ENCODE measurements at places on chromosomes 2 and 18.

- DNase-seq: no peak
These were observed 30.1 kb upstream of the TMEM87B start for GRCh38 chr2:112024896-112025491.

GRCh38 chr2:68280796-68281195, 28.5 kb upstream of the PPP3R1 start:
- DNase-seq: no peak

GRCh38 chr2:23705771-23706612, 220.9 kb downstream of the ATAD2B start:
- no peak for DNase-seq

GRCh38 chr18:58069721-58070292, 25.8 kb downstream of the NEDD4L start:
- no peak for DNase-seq

DNA sequence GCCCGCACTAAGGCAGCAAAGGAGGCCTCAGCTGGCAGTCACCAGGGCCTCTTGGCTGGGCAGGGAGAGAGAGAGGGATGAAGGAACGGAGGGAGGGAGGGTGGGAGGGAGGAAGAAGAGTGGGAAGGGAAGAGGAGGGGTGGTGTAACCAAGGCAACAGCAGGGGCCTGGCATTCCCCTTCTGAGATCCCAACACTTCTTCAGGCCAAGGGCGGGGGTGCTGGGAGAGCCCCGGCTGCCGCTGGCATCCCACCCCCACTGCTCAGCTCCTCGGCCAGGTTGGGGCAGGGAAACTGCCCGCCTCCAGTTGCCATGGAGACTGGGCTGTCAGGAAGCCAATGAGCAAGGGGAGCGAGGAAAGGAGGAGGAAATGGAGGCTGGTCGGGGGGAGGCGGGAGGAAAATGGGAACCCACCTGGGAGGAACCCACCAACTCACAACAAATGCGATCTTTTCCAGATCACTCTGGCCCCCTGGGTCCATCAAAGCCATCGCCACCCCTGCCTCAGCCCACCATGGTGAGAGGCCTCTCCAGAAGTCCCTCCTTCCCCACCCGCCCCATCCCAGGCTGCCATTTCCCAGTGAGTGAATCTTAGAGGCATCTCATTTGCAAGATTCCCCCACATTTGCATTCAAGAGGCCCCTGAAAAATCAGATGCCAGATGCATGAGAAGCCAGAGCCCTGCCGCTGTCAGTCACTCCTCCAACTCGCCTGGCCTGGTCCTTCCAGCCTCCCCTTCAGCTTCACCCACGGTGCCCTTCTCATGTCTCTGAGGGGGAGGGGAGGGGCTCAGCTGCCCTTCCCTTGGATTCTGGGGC, 12.4 kb downstream of the SH2D6 start:
- peak; percentile 85 for DNase-seq

- DNase-seq: no peak
These were observed 218.1 kb upstream of the CHAC2 start for GRCh38 chr2:53549497-53549896.

- DNase-seq: no peak
These were observed 3.6 kb downstream of the HOXD12 start for GRCh38 chr2:176103194-176103593.

GRCh38 chr2:68721482-68722101, 13.0 kb upstream of the ARHGAP25 start:
- no peak for DNase-seq

GRCh38 chr2:36572719-36573059, 25.3 kb downstream of the FEZ2 start:
- no peak for DNase-seq

DNA sequence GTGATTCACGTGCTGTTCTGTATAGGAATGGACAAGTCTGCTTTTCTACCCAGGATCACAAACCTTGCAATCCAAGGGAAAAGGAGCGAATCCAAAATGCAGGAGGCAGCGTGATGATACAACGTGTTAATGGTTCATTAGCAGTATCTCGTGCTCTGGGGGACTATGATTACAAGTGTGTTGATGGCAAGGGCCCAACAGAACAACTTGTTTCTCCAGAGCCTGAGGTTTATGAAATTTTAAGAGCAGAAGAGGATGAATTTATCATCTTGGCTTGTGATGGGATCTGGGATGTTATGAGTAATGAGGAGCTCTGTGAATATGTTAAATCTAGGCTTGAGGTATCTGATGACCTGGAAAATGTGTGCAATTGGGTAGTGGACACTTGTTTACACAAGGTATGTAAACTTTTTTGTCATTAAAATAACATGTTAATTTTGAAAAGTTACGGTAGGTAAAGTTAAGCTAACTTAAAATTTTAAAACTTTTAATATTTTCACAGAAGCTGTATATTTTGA, 33.0 kb downstream of the PPM1B start:
- DNase-seq: no peak

DNA sequence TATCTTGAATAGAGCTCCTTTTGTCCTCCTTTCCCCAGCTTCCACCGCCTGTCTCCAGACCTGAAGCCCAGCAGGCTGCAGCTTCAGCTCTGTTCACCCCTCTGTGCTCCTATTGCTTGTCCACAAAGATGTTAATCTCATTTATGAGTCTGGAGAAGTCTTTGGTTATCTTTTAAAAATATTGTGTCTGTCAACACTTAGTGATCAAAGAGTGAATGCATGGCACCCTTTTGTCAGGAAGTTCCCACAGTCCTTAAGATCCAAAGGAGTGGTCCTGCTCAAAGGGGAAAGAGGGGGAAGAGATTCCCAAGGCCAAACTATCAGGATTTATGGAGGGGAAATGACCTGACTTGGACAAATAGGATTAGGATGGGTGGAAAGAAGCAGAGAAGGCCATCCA, 118.9 kb downstream of the ACAA2 start:
- DNase-seq: no peak

- no peak for DNase-seq
These were observed 65.9 kb downstream of the CAB39 start for GRCh38 chr2:230778350-230779063.

- DNase-seq: no peak
These were observed 3.4 kb downstream of the SGPP2 start for GRCh38 chr2:222427646-222428301.

GRCh38 chr2:149451417-149452165, 121.2 kb downstream of the LYPD6 start:
- DNase-seq: no peak

- no peak for DNase-seq
These were observed 98.4 kb downstream of the UXS1 start for GRCh38 chr2:106095478-106096298.

All from midbrain (tissue), 1 donor.